ENCODE measurements at places on chromosomes 7 and 10. TPM values are rescaled to one million over a fixed set of nuclear protein-coding genes. Genes with fewer than 3 reads are reported as not detected.

DNA sequence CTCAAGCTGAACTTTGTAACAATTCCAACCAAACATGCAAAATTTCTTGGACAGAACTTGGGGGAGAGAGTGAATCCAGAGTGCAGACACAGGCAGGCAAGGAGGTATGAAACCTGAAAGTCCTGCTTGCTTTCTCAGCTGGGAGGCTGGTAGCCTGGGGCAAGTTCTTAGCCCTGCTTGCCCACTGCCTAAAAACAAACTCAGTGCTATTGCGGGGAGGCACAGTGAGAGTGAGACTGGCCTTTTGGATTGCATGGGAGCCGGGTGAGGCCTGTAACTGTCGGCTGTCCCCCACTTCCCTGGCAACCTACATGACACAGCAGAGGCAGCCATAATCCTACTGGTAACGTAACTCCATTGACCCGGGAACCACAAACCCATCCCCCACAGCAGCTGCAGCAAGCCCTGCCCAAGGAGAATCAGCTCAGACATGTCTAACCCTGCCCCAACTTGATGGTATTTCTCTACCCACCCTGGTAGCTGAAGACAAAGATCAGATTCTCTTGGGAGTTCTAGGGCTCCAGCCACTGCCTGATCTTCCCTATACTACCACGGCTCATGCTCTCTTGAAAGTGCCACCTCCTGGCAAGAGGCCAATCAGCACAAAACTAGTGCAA is 663.6 kb downstream of the GRM8 start:
- DNase-seq = no peak

DNA sequence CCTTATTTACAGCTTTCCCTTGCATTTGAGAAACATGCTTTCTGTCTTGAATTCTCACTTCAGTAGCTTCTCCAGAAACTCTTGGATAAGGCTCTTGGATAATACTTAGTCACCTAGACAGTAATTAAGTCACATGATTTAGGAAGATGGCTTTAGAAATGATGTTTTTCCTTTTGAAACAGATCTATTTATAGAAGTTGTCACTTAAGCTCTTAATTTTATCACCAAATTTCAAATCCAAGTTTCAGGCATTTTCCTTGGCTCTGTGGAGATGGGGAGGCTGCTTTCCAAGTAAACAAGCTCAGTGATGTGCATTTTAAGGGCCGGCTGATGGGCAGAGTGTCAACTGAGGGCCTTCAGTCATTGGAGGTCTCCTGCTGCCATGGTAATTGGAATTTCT is 130.3 kb downstream of the SRI start:
- no peak for DNase-seq

DNA sequence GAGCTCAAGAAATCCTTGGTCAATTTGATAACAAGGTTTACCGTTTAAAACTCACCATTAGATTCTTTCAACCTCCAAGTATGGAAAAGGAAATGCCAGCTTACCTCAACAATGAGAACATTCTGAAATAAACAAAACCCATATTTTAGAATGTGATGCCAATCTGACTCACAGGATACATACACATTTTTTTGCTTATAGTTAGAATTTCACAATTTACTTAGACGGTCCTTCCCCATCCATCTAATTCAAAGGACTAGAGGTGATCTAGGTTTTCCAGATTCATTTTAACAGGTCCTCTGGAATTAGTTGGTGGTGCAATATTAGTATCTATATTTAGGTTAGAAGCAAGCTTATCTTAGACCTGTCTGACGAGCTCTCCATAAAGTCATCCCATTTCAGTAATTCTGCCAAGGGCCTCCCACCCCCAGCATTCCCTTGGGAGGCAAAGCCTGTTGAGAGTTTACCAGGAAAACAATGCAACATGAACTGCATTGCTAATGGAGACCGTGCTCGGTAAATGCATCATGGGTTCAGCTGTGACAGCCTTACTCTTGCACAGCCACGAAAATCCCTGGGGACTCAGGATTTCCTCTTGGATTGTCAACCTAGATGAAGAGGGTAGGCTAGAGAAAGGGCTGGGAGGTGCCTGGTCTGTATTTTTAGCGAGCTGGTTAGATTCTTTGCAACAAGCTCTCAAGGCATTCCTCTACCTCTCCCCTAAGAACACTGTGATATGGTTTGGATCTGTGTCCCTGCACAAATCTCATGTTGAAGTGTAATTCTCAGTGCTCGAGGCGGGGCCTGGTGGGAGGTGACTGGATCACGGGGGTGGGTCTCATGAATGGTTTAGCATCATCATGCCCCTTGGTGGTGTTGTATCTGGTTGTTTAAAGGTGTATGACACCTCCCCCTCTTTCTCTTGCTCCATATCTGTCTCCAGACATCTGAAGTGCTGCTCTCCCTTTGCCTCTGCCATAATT is 93.8 kb downstream of the PRTFDC1 start:
- no peak for DNase-seq

Gene CACNB2
- 23.2 TPM for total RNA-seq

Gene IFIT1
- total RNA-seq = 20.4 TPM

- DNase-seq = no peak
These were observed 92.8 kb downstream of the CHN2 start for GRCh38 chr7:29287366-29287765.

GRCh38 chr10:500876-501275 is 188.6 kb downstream of the DIP2C start:
- peak; percentile 46 for DNase-seq

DNA sequence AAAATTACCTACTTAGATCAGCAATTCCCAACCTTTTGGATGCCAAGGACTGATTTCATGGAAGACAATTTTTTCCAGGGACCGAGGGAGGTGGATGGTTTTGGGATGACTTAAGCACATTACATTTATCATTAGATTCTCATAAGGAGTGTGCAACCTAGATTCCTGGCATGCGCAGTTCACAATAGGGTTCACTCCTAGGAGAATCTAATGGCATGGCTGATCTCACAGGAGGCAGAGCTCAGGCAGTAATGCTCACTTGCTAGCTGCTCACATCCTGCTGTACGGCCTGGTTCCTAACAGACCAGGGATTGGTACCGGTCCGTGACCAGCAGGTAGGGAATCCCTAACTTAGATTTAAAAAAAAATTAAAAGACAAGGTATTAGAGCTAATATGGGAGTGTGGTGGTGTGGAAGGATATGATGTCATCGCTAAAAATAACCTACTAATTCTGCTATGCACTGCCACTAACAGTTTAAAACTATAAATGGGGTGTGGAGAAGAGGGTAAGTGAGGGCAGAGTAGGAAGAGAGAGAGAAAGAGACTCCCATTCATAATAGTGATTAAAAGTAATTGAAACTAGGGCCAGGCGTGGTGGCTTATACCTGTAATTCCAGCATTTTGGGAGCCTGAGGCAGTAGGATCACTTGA is 282.7 kb downstream of the BAMBI start:
- DNase-seq = no peak

DNA sequence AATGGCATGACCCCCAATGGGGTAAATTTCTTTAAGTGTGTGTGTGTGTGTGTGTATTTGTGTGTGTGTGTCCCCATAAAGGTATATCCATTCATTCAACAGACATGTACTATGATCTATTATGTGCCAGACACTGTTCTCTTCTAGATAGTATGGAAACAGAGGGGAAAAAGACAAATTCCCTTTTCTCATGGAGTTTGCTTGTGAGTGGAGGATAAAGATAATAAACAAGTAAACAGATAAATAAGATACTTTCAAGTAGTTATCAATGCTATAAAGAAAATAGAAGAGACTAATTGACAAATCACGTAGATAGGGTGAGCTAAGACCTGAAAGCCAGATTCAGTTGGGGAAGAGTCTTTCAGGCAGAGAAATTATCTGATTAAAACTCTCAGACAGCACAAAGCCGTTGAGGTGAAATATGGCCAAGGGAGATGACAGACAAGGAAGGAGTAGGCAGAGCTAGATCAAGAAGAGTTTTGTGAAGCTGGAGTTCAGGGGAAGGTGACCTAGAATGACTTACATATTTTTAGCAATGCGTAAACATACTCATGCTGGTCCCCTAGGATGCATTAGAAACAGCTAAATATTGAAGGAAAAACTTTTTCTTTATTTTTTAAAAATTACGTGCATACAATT is 45.2 kb upstream of the DMTF1 start:
- DNase-seq = no peak

Gene MARVELD1
- total RNA-seq = 40.2 TPM

DNA sequence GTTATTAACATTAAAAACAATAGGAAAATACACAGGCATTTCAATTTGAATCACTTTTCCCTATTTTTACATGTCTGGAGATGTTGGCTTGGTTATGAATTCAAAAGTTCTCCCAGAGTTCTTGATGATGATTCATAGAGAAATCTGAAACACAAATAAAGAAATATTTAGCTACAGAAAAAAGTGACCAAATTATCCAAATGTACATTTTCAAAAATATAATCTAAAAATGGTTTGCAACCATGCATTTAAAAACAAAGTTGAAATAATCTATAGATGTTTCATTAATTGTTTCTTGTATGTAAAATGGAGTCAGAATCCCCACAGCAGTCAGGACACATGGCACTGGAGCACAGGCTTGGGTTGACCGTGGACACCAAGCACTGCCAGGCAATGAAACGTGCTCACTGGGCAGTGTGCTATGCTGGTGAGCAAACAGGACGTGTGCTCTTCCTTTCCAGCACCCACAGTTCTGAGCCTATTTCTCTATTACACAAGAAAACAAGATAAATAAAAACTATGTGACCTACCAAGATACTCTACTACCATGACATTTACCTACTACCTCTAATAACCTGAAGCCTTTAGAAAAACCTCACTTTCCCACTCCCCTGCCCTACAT is 44.1 kb upstream of the PTPRN2 start:
- no peak for DNase-seq

Data from ovary (tissue), 10 donors.